ENCODE measurements at places on chromosomes 11 and 22.
A peak's percentile ranks its signal among the peaks of the same experiment; 100 is the strongest.

DNA sequence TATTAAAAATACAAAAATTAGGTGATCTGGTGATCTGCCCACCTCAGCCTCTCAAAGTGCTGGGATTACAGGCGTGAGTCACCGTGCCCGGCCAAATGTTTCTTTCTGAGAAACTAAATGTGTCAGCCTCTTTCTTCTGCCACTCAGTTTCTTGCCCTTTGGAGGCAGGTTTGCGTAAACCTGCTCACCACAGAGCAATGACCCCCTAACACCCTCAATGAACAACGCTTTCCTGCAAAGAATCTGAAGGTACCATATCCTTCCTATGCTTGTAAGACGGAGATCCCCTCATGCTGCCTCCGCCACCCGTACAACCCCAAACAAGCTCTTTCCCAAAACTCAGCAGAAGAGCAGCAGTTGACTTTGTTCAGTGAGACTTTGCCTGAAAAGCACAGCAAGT, 38.7 kb upstream of the TTLL12 start:
- DNase-seq = no peak

- DNase-seq = no peak
Measured at GRCh38 chr11:128367573-128367972, 219.8 kb downstream of the ETS1 start.

- DNase-seq = no peak
Measured at GRCh38 chr11:92826603-92827002, 142.8 kb upstream of the MTNR1B start.

GRCh38 chr11:9565822-9566560, 7.5 kb upstream of the WEE1 start:
- DNase-seq = no peak

DNA sequence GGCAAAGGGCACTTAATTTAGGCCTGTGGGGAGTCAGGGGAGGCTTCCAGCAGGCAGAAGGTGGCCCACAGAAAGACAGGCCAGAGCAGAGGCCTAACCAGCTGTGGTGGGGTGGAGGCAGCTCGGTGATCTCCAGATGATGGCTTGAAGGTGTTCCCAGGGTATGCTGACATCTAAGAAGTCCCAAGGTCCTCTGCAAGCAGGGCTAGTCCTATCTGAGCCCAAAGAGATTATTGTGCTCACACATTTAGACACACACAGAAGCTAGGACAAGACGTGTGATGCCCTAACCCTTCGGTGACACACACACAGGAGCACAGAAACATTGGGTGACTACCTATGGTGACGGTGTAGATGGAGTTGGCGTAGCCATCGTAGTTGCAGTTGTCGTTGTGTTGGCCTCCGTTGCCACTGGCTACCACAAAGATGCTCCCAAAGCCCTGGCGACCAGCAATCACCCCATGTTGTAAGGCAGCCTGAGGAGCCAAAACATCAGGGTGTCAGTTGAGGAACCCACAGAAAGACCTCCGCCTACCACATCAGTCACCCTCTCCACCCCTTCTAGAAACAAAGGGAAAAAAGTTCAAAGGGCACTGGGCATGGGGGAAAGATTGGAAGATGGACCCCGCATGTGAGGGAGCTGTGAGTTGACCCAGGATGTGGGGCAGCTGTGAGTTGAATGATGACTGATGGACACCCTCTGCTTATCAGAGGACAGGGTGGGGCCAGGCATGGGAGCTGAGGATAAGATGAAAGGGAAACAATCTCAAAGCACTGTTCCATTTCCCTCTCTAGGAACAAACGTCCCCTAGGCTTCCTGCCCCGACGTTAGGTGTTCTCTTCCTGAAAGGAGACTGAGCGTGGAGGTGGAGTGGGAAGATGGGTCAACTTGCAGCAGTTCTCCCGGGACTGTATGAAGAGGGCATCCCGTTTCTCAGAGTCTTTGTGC, 7.9 kb downstream of the PCSK7 start:
- DNase-seq = no peak

GRCh38 chr11:61551634-61552033, 29.2 kb downstream of the SYT7 start:
- no peak for DNase-seq

DNA sequence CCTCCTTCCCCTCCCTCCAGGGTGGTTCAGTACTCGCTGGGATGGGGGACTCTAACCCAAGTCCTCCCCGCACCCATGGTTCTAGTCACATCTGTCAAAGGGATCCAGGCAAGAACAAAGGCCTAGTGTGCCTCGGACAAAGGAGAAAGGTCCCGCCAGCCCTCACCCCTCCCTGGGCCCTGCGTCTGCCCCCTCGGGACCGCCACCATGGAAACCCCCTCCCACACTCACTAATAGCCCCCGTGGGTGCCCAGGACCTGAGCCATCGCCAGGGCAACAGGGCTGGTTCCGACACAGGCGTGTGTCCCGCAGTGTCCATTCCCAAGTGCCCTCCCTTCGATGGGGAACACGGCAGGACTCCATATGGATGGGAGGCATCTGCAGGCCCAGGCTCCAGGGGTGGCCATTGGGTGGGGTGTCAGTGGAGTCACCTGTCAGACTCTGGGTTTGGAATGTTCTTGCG, 5.1 kb upstream of the CARNS1 start:
- peak; percentile 86 for DNase-seq
